ENCODE measurements at places on chromosomes 1 and 21. TPM values are rescaled to one million over a fixed set of nuclear protein-coding genes. Genes with fewer than 3 reads are reported as not detected.

OR2T3 gene
- total RNA-seq, result not detected

DPYD gene
- 20.2 TPM for total RNA-seq

REN gene
- under 0.01 TPM for total RNA-seq

PGLYRP3 gene
- total RNA-seq, result 0.16 TPM

DNM3 gene
- total RNA-seq, result 3.1 TPM

CALML6 gene
- 0.32 TPM for total RNA-seq

CLCA4 gene
- not detected for total RNA-seq

EPHA10 gene
- under 0.01 TPM for total RNA-seq

C1orf21 gene
- total RNA-seq, result 16.4 TPM

SAMSN1 gene
- total RNA-seq, result 0.25 TPM

AIM2 gene
- total RNA-seq, result not detected

PROK1 gene
- total RNA-seq, result not detected

NFASC gene
- total RNA-seq, result 0.06 TPM

PCBP3 gene
- total RNA-seq, result 0.16 TPM

CDC42BPA gene
- 159 TPM for total RNA-seq

IL12RB2 gene
- 0.19 TPM for total RNA-seq

MLLT11 gene
- total RNA-seq, result 2.0 TPM

PDIK1L gene
- 3.2 TPM for total RNA-seq

ADAMTS5 gene
- total RNA-seq, result 0.06 TPM

CFHR2 gene
- not detected for total RNA-seq

FAM167B gene
- total RNA-seq, result 23.5 TPM

EVI5 gene
- total RNA-seq, result 36.2 TPM

TFF3 gene
- 4.5 TPM for total RNA-seq

BARHL2 gene
- total RNA-seq, result under 0.01 TPM

AMY1C gene
- not detected for total RNA-seq

GOLT1A gene
- total RNA-seq, result not detected

TRPM2 gene
- 0.76 TPM for total RNA-seq
